Activated T-cell treated with anti-CD3 and anti-CD28 coated beads for 48 hours (primary cell): ENCODE measurements at places on chromosomes 3 and 15.

DNA sequence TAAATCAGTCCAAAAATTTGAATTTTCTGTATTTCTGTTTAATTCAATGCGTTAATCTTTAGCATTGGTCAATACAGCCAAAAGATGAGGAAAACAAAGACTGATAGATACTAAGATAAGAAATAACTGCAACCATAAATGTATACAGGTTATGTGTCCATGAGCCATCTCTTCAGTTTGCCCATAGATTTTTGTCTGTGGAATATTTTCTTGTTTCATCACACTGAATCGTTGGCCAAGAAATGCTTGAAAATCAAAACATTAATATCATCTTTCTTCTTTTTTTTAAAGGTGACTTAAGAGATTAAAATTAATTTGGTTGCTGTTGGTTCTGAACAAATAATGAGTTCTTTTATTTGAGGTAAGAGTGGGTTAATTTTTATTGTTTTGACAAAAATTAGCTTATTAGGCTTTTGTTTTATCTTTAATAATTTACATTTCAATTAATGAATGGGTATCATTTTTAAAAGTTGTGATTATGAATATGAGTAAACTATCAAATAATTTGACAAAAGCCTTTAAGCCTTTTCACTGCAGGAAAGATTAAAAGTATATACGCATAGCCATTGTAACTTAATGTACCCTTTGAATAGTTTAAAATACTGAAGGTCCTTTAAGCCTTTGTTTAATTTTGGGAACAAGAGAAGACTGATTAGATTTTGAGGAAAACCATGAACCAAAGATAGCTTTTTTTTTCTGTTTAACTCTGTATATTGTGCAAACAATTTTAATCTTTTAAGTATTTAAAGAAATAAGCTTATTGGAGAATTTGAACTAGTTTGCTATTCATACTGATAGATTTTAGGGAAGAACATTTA, 14.7 kb upstream of the CHD2 start:
- DNase-seq, result no peak

GRCh38 chr15:36358523-36358922, 220.9 kb upstream of the CDIN1 start:
- DNase-seq, result no peak

DNA sequence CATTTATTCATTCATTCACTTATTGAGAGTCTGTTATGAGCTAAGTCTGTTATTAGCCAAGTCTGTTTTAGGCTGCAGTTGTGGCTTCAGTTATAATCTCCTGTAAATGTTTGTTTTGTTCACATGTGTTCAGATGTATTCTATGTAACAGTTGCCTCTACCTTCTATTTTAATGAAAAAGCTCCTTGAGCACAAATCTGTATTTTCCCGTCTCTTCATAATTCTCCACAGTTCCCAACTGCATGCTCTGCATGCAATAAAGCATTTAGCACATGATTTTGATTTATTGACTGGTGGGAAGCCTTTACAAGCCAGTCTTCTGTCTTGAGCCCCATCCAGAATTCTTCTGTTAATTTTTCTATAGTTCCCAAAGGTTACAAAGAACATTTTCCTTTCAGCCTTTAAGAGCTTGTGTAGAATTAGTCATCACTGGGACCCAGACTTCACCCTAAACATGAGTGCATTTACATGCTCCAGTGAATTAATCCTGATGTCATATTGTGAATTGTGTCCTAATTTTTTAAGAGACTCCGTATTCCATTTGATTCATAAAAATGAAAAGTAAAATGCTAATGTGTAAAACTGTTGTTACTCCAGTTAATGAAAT, 122.3 kb upstream of the NR2E3 start:
- no peak for DNase-seq

DNA sequence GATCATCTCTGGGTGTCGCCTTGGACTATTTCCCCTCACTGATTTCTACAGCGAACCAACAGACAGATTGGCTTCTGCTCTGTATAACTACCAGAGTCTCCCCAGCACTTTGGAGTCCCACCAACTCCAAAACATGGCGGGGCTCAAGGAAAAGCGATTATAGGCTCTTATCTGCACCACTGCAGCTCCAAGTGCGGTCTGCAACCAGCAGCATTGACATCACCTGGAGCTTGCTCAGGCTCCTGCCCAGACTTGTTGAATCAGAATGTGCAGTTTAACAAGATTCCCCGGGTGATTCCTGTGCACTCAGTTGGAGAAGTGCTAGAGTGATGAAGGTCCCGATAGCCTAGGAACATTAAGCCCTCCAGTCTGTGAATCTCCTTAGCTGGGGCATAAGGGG, 9.0 kb downstream of the CCK start:
- DNase-seq, result no peak

GRCh38 chr3:120410541-120410940, 40.3 kb downstream of the FSTL1 start:
- DNase-seq, result no peak

GRCh38 chr3:26799679-26800317, 177.2 kb downstream of the LRRC3B start:
- DNase-seq, result no peak

DNA sequence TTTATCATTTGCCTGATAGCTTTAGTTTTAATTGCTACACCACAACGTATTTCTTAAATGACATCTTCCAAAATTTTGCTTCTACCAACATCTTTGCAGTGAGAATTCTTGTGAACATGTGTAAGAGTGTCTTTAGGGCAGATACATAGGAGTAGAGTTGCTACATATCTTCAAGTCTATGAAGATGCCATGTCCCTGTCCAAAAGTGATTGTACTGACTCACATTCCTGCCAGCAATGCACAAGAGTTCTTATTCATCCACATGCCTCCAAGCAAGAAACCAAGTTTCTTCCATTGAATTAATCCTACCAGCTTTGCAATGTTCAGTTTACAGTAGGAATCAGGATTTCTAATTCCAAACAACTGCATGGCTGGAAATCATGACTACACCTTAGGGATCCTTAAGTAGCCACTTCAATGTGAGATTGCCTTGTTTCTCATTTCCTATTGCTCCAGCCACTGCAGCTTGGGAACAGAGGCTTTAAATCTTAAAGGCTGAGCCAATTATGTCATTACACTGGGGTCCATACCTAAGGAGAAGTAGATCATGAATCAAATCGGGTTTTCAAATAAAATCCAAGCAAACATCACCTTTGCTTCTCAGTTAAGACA, 44.5 kb downstream of the BCL2L10 start:
- DNase-seq, result no peak

- DNase-seq, result no peak
Observed at GRCh38 chr3:173395073-173395411, 2.5 kb upstream of the NLGN1 start.

DNA sequence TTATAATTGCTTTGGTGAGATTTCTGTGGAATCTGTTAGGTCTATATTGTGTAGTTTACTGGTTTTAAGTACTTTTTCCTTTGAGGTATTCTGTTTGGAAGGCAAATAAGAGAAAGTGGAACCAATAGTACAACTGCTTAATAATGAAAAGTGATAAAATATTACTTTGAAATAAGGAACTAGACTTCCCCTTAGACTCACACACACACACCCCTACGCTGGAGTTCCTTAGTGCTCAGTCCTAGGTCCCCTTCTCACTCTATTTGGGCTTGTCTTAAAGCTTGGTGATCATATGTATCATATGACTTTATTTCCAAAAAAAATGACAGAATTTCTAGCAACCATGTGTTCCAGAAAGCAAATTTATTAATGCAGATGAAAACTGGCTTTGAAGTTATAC, 494.0 kb upstream of the TGFBR2 start:
- no peak for DNase-seq

DNA sequence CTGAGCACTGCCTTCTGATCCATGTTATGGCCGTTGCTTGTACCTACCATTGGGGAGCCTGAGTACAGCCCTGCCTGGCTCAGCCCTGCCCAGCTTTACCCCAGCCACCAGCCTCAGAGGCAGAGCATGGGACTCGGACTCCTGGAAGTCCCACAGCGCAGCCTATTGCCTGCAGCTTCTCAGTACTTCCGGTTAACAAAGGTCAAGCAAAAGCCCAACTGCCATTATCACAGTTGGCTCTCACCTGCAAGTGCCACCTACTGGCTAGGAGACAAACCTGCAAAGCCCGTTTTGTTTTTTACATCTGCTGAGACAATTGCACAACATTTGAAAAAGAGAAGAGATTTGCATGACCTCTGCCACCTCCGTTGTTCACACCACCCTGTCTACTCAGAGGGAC, 1081.7 kb downstream of the NAALADL2 start:
- DNase-seq, result no peak

GRCh38 chr3:126666658-126667528, 12.0 kb upstream of the TXNRD3 start:
- DNase-seq, result no peak

DNA sequence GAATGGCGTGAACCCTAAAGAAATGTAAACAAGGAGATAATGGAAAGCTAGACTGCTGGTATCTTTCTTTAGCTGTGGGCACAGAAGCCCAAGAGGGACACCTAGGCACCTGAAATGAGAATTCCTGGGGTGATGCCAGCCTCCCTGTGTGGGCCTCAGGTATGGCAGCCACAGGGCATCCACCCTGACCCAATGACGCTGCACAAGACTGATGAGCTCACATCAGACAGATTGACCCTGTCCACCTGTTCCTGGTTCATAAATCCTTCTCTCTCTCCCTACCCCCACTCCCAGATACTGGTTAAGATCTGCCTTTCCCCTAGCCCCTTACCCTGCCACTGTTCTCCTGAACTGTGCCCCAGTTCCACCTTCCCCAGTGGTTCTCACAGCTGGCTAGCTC, 1.5 kb downstream of the GLB1 start:
- no peak for DNase-seq

- DNase-seq, result no peak
Observed at GRCh38 chr15:85800478-85801123, 5.9 kb upstream of the KLHL25 start.

DNA sequence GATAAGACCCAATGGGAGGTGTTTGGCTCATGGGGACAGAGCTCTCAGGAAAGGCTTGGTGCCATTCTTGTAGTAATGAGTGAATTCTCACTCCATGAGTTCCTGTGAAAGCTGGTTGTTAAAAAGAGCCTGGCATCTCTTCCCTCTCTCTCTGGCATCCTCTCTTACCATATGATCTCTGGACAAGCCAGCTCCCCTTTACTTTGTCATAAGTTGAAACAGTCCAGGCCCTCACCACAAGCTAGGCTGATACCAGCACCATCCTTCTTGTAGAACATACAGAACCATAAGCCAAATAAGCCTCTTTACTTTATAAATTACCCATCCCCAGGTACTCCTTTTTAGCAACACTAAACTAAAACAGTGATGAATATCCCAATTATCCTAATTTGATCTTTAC, 166.9 kb upstream of the TMC3 start:
- DNase-seq, result no peak

DNA sequence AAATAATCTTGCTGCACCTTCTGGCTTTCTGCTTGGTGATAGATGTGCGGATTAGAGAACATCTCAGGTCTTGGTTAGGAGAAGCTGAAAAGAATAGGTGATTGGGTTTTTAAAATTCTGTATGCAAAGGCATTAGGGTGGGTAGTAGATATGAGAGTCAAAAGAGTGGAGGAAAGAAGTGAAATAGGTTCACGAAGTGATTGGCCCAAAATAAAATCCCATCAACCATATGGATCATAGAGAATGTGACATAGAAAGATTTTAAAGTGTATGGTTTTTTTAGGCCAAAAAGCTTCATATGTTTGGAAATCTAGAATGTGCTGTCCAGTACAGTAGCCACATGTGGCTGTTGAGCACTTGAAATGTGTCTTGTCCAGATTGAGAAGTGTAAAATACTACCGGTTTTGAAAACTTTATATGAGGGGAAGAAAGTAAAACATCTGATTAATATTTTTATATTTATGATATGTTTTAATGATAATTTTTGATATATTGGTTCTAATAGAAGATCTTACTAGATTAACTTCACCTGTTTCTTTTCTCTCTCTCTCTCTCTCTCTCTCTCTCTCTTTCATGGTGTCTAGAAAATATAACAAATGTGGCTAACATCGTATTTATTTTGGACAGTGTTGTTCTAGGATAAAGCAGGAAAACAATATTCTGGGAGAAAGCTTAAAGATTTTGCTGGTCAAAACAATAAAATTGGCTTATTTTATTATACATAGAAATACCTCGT, 2.9 kb downstream of the MBNL1 start:
- DNase-seq, result no peak

DNA sequence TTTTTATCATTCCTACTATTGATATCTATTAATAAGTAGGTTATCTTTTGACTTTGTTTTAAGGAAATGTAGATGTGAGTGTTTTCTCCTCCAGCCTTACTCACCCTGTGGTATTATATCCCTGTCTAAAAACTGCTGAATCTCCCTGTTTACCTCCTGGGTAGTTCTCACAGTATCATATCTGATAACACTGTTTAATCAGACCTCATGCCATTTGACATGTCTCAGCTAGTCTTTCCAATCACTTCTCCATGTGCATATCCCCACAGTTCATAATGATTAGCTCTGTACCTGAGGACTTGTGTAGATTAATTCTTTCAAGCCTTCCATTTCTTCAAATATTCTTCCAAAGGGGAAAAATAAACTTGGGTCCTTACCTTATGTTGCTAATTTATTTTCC, 30.7 kb downstream of the DUOX2 start:
- DNase-seq, result no peak

DNA sequence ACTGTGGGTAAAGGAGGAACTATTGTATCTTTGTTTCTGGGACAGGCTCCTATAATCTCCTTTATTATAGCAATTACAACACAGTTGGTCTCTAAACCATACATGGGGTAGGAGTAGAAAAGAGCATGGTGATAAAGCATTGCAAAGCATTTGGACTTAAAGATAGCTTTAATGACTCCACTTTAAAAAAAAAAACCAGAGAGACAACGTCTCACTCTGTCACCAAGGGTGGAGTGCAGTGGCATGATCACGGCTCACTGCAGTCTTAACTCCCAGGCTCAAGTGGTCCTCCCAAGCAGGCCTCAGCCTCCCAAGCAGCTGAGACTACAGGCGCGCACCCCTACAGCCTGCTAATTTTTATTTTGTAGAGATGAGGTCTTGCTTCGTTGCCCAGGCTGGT, 68.2 kb downstream of the DENND4A start:
- DNase-seq, result no peak

GRCh38 chr3:196336319-196337145, 1.7 kb downstream of the TM4SF19 start:
- no peak for DNase-seq

GRCh38 chr3:105847452-105847851, 21.4 kb downstream of the CBLB start:
- no peak for DNase-seq

- DNase-seq, result no peak
Observed at GRCh38 chr3:47250309-47251060, 32.1 kb downstream of the KIF9 start.

DNA sequence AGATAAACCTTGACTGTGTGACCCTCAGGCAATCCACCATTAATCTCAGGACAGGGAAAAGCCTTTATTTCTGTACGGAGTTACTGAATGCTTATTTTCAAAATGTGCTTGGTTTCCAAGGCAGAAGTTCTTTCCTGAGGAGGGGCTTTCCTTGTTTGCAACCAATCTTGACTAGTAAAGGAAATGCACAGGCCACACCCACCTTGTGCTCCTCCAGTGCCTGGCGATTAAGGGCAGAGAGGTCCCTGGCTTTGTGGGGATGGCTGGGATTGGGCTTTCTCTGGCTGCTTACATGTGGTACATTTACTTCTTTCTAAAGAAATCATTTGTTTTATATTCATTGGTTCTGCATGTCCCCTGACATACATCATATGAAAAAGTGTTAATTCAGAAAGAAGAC, 47.8 kb downstream of the ZNF621 start:
- DNase-seq, result no peak
